ENCODE measurements at places on chromosomes 2 and 18.
A peak's percentile ranks its signal among the peaks of the same experiment; 100 is the strongest.

DNA sequence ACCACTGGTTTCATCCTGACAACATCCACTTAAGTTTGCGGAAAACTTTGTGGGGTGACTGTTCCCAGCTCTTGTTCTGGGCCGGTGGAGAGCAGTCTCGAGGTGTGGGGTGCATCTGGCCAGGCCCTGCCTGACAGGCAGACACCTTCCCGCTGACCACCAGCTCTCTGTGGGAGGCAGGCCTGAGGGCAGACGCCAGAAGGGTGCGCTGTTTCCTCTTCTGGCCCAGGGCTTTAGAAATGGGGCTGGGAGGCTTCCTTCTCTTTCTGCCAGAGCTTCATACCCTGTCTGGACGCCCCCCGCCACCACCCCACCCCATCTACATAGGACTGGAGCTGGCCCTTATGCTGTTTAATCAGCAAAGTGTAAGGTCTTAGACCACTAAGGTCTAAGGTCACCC is 263.8 kb downstream of the LOXHD1 start:
- no peak for DNase-seq

- DNase-seq: no peak
These were observed 1.2 kb upstream of the E2F6 start for GRCh38 chr2:11467129-11467649.

DNA sequence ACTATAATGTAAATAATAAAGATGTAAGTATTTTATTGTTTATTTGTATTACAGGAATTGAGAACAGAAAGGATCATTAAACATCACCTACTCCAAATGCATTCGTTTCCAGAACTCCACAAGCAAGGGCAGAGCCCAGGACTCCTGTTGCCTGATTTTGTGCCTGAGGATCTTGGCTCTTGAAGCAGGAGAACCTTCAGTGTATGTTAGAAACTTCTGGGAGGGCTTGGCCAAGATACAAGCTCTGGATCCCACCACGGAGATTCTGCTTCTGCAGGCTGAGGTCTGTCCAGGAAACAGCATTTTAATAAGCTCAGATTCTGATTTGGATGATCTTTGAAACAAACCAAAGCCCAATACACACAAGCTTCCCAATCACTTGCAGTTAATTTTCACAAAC is 142.4 kb upstream of the SOX11 start:
- no peak for DNase-seq

GRCh38 chr2:192298664-192299063 is 103.9 kb upstream of the TMEFF2 start:
- no peak for DNase-seq

DNA sequence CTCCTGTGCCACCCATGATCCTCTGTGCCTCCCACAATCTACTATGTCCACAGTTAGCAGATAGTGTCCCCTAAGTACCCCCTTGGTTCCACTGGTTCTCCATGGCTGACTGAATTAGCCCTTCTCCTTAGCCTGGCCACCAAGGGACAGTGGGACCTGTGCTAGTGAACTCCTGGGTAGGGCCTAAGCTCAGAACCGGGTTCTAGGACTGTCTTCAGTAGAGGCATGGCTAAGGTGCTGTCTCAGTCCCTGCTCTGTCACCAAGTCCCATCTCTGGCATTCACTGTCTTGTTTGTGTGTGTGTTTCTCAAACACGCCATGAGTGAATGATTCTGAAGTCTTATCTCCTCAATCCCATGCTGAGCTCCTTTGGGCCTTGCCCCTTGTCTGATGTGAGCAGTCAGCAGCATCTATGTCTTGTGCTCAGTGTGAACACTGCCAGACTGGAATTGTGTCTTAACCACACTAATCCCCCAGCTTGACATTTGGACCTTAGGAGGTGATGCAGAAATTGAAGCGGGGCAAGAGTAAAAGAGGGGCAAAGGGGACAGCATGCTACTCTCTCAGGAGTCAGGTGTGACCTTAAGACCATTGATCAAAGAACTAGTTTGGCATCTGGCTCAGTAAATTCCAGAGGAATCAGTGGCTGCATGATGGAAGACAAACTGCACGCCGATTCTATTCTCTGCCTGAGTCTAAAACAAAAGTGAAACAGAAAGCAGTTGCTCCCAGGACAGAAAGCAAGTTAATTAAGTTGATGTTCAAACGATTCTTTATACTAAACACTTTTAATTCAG is 190.5 kb downstream of the ALPK2 start:
- DNase-seq: no peak

- DNase-seq: no peak
These were observed 25.3 kb downstream of the INPP4A start for GRCh38 chr2:98469862-98470544.

DNA sequence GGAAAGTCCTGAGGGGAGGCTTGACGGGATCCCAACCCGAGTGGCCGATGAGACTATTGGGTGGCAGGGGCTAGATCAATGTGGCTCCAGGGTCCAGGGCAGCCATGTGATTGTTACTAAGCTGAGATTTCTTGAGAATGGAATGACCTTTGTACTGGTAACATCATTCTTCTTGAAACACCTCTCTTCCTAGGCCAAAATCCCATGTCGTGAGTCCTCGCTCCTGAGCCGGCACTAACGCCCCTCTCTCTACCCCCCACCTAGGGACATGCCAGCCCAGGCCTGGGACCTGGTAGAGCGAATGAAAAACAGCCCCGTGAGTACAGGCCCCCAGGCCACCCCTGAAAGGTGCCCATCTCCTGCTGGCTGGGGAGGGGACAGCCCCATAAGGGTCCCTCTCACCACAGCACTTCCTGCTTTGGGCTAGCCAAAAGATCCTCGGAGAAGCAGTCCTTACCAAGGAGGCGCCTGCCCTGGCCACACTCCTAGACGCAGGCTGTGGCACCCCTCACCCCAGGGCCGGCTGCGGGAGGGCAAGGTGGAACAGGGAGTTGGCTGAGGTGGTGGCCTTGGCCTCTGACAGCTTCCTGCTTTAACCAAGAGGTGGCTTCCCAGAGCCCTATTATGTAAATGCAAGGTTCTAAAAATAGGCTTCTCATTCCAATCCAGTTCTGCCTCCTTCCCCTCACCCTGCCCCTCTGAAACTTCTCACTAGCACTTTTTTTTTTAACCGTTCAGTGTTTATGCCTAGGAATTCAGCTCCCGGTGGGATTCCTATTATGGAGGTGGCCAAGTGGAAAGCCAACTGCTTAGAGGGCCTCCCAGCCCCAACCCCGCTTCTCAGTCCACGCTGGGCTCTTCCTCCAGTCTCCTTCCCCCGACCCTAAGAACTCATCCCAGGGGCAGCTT is 126.6 kb upstream of the PPP1CB start:
- peak; percentile 15 for DNase-seq

Measured in activated CD8-positive, alpha-beta memory T cell treated with anti-CD3 and anti-CD28 coated beads for 1 hour (primary cell).